ENCODE measurements at places on chromosomes 4 and X.

DNA sequence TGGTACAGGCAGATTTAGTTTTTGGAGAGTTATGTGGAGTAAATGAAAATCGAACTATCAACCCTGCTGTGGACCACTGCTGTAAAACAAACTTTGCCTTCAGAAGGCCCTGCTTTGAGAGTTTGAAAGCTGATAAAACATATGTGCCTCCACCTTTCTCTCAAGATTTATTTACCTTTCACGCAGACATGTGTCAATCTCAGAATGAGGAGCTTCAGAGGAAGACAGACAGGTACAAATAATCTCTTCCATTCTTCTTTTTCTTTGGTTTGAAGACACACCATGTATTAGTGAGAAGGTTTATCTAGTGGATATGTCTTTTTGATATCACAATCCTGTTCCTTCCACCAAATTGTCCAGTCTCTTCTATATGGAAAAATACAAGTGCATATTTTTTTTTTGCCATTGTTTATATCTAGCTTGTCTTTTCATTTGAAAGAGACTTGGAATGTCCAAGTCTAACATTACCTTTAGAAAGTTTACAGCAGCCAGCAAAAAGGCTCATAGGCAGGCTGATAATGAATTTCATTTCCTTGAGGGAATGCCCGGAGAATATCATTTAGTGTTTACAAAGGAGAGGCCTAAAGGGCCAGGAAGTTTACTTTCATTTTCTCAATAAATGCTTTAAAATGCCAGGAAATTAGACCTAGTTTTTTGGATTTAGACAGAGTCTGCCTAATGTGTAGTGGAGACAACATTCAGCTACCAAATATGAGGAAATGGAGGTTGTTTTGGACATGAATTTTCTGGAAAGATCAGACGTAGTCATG, 18.6 kb downstream of the AFM start:
- no peak for DNase-seq

- no peak for DNase-seq
Measured at GRCh38 chrX:46620505-46620904, 46.9 kb downstream of the CHST7 start.

GRCh38 chr4:22802876-22803275, 110.1 kb downstream of the GBA3 start:
- no peak for DNase-seq

GRCh38 chr4:185305979-185306442, 89.7 kb downstream of the LRP2BP start:
- DNase-seq, result no peak

GRCh38 chr4:146510942-146511341, 10.8 kb downstream of the SLC10A7 start:
- no peak for DNase-seq

GRCh38 chr4:83731609-83732008, 195.7 kb downstream of the GPAT3 start:
- no peak for DNase-seq

GRCh38 chr4:170025523-170026252, 507 bp downstream of the MFAP3L start:
- DNase-seq, result no peak

DNA sequence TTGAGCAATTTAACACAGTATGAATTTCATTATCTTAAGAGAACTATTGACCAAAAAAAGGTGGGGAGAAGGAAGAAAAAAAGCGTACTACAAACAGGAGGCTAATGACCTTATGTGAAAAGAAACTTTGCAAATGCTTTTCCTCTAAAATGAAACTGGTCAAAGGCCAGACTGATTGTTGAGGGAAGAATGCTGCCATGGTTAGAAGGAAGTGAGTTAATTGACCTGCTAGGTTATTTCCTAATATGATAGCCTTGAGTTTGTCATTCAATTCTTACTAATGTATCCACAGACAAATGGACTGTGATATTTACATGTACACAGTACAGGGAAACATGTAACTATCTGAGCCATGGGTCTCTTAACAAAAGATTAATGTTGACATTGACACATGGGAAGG, 132.8 kb downstream of the PCDH19 start:
- DNase-seq, result no peak

DNA sequence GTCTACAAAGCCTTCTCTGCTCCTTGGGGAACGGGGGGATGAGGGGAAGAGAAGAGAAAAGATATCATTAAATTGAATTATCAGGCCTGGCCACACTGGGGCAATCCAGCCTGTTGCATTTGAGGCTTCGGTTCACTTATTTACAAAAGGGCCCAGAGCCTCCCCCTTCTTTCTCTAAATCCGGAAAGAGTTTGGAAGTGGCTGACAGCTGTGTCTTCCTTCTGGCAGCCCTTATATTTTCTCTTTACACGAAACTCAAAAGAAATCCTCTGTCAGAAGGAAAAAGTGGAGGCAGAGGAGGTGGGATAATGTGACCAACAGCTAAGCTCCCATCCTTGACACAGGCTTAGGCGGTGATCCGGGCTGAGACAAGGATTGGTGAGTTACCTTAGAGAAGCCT, 158.3 kb upstream of the TAPT1 start:
- DNase-seq, result no peak

GRCh38 chr4:52423967-52424366, 235.1 kb downstream of the USP46 start:
- DNase-seq, result no peak

GRCh38 chr4:180828455-180829018, 1414.7 kb upstream of the TENM3 start:
- no peak for DNase-seq
